ENCODE measurements at places on chromosomes 11 and 22.
A peak's percentile ranks its signal among the peaks of the same experiment; 100 is the strongest.

- peak; percentile 51 for DNase-seq
Observed at GRCh38 chr11:125404811-125405790, 91.0 kb downstream of the FEZ1 start.

- DNase-seq, result no peak
Observed at GRCh38 chr11:15547685-15548084, 433.0 kb downstream of the INSC start.

- DNase-seq, result no peak
Observed at GRCh38 chr11:45537614-45538013, 127.8 kb downstream of the CHST1 start.

DNA sequence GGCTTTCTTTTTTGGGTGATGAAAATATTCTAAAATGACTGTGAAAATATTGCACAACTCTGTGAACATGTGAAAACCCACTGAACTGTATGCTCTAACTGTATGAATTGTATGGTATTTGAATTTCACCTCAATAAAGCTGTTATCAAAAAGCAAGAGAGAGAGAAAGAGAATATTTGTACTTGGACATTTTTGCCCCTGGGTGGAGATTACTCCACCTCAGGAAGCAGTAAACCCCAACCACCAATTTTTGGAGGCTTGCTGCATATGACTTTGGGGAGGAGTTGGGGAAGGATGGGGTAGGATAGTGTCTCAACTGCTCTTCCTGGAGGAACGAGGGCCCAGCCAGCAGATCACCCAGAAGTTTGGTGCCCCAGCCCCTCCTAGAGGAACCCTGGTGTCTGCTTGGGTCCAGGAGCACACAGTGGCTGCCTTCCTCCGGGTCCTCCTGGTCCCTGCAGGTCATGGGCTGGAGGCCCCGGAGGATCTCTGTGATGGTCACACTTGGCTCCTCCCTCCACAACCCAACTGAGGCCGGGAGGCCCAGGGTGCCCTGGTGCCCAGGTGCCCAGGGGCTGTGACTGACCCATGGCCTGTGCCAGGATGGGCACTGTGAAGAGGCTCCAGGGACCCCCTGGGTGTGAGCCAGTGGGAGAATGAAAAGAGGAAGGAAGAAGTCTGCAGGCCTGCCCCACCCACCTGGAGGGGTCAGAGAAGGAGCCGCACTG lies 15.3 kb upstream of the PICK1 start:
- no peak for DNase-seq

GRCh38 chr11:48049036-48049435 lies 68.7 kb downstream of the PTPRJ start:
- DNase-seq, result no peak

DNA sequence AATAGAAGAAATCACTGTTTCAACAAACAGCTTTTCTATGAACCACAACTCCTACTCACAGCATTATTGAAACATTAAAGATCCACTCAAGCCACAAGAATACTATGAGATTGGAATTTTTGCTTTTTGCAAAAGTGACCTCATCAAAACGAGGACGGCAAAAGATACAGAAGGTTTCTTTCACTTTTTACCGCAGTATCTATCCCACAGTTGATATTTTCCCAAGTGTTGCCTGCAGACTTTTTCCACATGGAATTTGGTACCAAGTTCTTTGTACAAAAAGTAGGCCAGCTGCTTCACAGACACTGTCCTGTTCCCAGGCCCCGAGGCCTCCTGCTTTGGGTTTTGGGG lies 204.0 kb downstream of the TBC1D22A start:
- no peak for DNase-seq

- DNase-seq, result peak; percentile 78
Observed at GRCh38 chr11:68447015-68447801, 13.3 kb upstream of the PPP6R3 start.

DNA sequence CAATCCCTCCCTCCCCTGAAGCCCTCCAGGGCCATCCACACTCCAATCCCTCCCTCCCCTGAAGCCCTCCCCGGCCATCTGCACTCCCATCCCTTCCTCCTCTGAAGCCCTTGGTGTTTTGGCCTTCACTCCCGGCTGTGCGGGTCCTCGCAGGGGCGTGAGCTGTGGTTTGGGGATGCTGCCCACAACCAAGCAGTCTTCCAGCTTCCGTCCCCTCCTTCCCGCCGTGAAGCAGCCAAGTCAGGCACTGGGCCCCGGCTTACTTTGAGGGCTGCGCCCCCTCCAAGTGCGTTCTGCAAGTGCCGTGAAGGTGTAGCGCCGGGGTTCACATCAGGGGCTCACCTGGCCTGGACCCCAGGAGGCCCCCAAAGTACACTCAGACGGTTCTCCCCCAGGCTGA lies 335.9 kb downstream of the BRD1 start:
- DNase-seq, result no peak

DNA sequence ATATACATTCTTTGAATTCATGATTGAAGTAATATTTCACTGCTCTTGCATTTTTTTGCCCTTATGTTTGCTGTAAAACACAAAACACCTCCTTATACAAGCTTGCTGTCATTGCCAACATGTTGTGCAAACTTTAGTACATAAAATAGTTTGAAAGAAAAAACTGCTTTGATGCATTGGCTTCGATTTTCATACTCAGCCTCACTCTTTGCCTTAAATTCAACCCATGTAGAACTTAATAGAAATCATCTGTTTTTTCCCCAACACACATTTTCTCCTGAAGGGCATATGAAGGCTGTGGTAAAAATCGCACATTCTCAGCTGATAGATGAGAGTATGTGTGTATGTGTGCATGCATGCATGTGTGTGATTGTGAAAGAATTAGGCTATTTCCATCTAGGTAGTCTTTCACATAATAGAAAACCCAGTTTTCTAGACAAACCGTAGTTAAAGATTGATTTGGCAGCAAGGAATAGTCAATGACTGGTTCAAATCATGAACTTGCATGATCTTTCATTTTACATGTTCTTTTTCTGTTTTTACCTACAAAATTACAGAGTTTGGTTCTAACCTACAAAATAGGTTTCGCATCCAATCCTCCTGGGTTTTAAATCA lies 72.8 kb upstream of the MTMR2 start:
- DNase-seq, result no peak

- DNase-seq, result no peak
Observed at GRCh38 chr22:42964994-42965699, 49.8 kb downstream of the PACSIN2 start.

- DNase-seq, result no peak
Observed at GRCh38 chr22:48842583-48842945, 985.1 kb downstream of the BRD1 start.

DNA sequence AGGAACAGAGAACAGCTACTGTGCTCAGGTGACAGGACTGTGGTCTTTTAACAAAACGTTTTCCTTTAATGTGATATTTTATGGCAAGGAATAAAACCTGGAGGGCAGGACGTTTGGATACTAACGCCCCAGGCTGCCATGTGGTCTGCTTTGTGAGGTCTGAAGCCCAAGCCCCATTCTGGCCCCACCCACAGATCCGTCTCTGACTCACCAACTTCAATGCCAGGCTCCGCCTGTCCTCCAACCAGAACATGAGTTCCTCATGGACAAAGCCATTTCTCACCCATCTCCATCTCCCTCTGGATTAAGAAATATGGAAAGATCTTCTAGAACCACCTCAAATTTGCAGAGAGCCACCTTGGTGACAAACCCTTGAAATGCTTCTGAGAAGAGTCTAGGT lies 148.8 kb downstream of the CRYBB2 start:
- DNase-seq, result no peak

DNA sequence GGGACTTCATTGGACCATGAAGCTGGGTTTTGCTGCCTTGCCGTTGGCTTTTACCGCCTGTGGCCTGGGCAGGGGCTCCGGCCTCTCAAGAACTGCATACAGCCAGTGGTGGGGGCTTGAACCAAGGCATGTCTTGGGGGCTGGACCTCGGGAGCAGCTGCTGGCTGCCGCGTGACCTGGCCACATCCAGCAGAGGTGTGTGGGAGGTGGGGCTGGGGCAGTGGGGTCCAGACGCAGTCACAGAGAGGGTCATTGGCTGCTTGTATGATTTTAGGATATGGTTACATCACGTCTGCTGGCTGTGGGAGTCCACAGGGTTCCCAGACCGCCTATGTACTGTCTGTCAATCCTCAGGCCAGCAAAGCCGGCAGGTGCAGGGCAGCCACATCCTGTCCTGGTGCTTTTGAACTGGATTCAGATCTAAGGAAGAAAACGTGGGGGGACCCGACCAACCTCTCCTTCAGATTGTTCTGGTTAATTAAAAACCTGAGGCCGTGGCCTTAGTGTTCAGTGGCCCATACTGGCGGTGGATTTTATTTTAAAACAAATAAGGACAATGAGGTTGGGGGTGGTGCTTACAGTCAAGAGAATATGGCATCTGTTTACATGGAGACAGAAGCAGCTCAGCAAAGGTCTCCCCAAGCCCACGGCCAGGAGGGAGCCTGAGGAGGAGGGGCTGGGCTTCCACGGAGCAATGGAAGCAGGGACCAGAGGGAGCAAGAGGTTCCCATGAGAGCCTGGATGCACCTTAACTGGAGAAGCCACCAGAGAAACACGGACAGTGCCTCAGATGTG lies 426.0 kb downstream of the TBC1D22A start:
- DNase-seq, result no peak

DNA sequence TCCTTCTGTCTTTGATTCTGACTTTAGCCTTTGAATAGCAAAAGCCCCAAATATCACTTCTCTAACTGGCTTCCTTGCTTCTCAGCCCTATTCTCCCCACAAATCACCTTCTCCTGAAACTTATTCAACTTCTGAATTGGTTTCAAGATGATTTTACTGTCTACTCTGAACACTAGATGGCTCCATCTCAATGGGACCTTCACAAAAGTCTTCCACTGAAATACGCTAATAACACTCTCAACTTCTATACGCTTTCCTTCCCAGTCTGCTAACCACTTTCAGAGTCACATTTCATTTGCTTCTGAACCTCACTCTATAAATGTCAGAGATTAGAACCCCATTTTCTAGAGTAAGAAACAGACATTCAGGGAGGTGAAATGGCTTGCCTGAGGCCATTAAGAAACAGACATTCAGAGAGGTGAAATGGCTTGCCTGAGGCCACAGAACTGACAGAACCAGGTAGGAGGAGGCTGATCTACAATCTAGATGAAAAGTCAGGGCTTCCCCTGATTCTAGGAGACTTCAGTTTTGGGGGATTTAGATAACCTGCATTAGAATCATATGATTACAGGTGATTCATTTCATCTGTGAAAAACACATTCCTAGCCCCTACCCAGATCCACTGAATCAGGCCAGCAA lies 20.6 kb downstream of the MORC2 start:
- peak; percentile 46 for DNase-seq

DNA sequence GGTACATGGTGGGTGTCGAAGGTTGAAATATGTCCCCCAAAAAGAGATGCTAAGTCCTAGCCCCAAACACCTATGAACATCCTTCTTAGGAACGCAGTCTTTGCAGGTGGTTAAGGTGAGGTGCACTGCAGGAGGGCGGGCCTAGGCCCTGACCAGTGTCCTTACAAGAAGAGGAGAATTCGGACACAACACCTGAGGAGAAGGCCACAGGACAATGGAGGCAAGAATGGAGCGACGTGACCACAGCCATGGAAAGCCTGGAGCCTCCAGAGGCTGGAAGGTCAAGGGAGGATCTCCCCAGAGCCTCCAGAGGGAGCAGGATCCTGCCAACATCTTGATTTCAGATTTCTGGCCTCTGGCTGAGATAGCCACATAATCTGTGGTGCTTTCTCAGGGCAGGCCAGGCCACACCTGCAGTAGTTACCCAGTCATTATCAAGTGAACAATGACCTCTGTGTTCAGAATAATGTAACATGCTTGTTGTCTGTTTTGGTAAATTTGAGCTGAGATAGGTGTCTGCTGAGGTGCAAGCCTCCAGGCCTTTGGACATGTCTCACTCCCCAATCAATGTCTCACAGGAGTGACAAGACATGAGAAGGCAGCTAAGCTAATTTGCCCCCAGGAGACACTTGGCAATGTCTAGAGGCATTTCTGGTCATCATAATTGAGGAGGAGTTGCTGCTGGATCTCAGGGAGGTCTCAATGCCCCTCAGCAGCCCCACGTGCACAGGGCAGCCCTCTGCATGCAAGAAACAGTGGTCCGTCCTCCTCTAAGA lies 498.9 kb downstream of the BRD1 start:
- no peak for DNase-seq

GRCh38 chr11:83306200-83307080 lies 20.3 kb upstream of the CCDC90B start:
- DNase-seq, result no peak

DNA sequence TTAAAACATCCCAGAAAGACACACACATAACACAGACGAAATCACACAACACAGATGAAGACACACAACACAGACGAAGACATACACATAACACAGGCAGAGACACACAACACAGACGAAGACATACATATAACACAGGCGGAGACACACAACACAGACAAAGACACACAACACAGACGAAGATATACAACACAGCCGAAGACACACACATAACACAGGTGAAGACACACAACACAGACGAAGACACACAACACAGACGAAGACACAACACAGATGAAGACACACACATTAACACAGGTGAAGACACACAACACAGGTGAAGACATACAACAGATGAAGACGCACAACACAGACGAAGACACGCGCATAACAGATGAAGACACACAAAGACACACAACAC lies 4.8 kb upstream of the MOB2 start:
- DNase-seq, result no peak

GRCh38 chr11:72468289-72468688 lies 34.0 kb upstream of the CLPB start:
- DNase-seq, result no peak

DNA sequence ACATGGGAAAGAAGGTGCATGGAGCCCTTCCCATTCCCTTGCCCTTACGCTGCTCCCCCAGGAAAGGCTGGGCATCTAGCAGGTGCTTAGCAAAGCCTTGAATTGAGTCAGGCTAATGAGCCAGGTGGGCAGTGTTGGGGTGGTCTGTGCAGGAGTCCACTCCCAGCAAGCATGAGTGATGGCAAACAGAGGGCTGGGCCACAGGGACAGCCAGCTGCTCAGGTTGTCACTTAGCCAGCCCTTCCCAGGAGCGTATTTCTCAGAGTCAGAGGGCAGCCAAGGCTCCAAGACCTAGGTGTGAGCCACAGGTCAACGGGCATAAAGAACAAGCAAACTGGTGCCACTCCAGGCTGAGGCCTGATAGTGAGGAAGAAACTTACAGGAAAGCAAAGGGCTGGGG lies 149.8 kb downstream of the DSCAML1 start:
- no peak for DNase-seq

DNA sequence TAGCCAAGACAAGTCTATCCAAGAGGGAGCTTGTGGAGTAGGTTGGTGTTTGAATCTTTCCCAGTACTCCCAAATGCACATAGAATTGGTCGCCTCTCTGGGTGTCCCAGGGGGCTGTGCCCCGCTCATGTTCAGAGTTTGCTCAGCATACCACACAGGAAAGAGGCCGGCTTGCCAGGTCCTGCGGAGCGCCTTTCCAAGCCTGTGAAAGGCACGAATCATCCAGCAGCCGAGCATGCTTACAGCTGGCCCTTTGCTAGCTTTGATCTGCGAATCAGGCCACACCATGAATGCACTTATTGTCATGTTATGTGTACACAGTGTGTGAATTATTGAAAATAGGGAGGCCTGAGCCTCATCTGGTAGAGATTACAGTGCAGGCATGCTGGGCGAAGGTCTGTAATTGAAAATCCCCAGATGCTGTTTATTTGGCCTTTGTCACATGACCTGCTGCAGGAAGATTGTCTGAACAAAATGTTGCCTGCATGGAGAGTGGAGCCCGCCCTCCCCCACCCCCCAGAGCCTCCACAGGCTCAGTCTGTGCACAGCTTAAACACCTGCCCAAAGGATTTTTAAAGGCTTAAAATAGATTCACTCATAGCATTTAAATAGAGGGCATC lies 163.3 kb upstream of the RASSF10 start:
- no peak for DNase-seq

- DNase-seq, result no peak
Observed at GRCh38 chr11:84398017-84398626, 1112.0 kb upstream of the CCDC90B start.

GRCh38 chr22:46592390-46592872 lies 27.8 kb upstream of the GRAMD4 start:
- DNase-seq, result peak; percentile 52
